ENCODE measurements at places on chromosomes 2 and 18.

DNA sequence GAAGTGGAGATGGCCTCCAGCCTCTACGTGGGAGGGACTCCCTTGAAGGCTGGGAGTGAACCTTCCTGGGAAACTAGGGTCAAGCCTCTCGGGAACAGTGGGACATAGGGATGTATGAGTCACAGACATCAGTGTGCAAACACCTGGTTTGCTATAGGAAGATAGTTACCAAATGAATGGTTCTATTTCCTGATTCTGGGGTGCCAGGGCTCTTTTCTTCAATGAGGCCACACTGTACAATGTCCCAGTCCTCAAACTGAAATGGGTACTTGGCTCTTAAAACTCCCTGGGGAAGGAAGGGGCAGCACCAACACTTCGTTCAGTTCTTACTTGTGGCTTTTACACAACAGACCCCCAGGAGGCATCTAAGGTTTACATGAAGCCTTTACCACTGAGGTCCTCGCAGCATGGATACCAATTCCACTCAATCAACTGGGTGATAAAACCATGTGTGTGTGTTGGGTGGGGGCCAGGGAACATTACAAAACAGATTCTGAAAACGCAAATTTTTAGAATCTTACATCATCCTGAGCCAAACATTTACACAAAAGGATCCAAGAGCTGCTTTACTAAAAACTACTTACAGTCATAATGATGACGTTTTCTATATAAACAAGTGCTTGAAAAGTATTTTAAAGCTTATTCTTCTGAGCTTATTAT is 10.4 kb downstream of the ERFE start:
- no peak for DNase-seq
- H3K27me3 ChIP-seq, result peaks cover 18% of the 10 kb centered on the region
- H3K27ac ChIP-seq, result no peak overlapping the region
- H3K4me3 ChIP-seq, result no peak overlapping the region

GRCh38 chr18:41906528-41907146 is 48.4 kb upstream of the PIK3C3 start:
- H3K27ac ChIP-seq, result no peak overlapping the region
- no peak for DNase-seq
- H3K27me3 ChIP-seq, result peaks cover 6% of the 10 kb centered on the region

- H3K4me3 ChIP-seq, result no peak overlapping the region
- no peaks in the 10 kb centered on the region for H3K27me3 ChIP-seq
- no peaks in the 10 kb centered on the region for H3K36me3 ChIP-seq
- H3K4me1 ChIP-seq, result peaks cover 21% of the 10 kb centered on the region
Measured at GRCh38 chr2:45909677-45910191, 258.3 kb downstream of the PRKCE start.

GRCh38 chr2:205901491-205901890 is 184.5 kb downstream of the INO80D start:
- H3K4me3 ChIP-seq, result no peak overlapping the region
- peaks cover 13% of the 10 kb centered on the region for H3K27me3 ChIP-seq
- no peak for DNase-seq
- H3K36me3 ChIP-seq, result no peaks in the 10 kb centered on the region

GRCh38 chr2:144358374-144358964 is 161.4 kb downstream of the ZEB2 start:
- H3K36me3 ChIP-seq, result no peaks in the 10 kb centered on the region
- peak overlapping the region; percentile 73 for H3K27ac ChIP-seq
- H3K27me3 ChIP-seq, result peaks cover 3% of the 10 kb centered on the region
- no peak for DNase-seq
- H3K4me1 ChIP-seq, result peaks cover 14% of the 10 kb centered on the region

DNA sequence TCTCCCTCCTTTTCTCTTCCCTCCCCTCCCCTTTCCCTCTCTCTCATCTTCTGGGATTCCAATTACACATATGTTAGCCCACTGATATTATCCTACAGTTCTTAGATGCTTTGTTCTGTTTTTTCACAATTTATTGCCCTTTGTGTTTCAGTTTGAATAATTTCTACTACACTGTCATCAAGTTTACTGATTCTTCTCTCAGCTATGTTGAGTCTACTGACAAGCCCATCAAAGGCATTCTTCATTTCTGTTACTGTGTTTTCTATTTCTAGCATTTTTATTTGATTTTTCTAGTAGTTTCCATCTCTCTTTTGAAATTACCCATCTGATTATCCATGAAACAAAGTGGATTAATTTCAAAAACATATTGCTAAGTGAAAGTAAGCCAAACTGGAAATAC is 219.6 kb downstream of the TNS1 start:
- H3K36me3 ChIP-seq, result peaks cover 5% of the 10 kb centered on the region
- DNase-seq, result no peak
- no peak overlapping the region for H3K4me3 ChIP-seq
- H3K27ac ChIP-seq, result no peak overlapping the region

GRCh38 chr18:57075716-57076400 is 71.0 kb upstream of the BOD1L2 start:
- H3K4me1 ChIP-seq, result no peaks in the 10 kb centered on the region
- no peak for DNase-seq
- H3K4me3 ChIP-seq, result no peak overlapping the region
- no peaks in the 10 kb centered on the region for H3K36me3 ChIP-seq
- no peak overlapping the region for H3K27ac ChIP-seq
- H3K27me3 ChIP-seq, result peaks cover 67% of the 10 kb centered on the region

DNA sequence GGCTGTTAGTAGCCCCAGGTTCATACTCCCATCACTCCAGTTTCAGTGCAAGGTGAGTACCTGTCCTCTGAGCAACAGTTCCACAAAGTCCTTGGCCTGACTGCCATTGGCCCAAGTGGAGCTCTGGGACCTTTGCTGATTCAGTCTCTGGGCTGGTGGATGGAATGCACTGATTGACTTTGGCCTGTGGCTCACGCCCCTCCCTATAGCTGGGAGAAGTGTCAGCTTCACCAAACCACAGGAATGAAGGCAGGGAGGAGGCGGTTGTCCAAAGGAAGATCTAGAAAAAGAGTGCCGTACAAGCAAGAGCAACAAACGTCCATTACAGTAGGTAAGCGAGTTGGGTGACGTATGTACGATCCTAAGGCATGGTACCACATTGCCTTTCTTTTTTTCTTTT is 34.0 kb downstream of the QPCT start:
- peaks cover 13% of the 10 kb centered on the region for H3K4me1 ChIP-seq
- H3K27ac ChIP-seq, result peak overlapping the region; percentile 33
- H3K27me3 ChIP-seq, result peaks cover 5% of the 10 kb centered on the region

- H3K4me1 ChIP-seq, result peaks cover 2% of the 10 kb centered on the region
- no peak overlapping the region for H3K27ac ChIP-seq
- H3K4me3 ChIP-seq, result no peak overlapping the region
- no peak for DNase-seq
- no peaks in the 10 kb centered on the region for H3K27me3 ChIP-seq
Measured at GRCh38 chr18:35247412-35248249, 6.8 kb downstream of the ZNF397 start.

- peaks cover 5% of the 10 kb centered on the region for H3K27me3 ChIP-seq
- DNase-seq, result no peak
- no peaks in the 10 kb centered on the region for H3K4me1 ChIP-seq
- H3K27ac ChIP-seq, result no peak overlapping the region
- no peak overlapping the region for H3K4me3 ChIP-seq
Measured at GRCh38 chr18:69636529-69637301, 236.0 kb downstream of the DOK6 start.

DNA sequence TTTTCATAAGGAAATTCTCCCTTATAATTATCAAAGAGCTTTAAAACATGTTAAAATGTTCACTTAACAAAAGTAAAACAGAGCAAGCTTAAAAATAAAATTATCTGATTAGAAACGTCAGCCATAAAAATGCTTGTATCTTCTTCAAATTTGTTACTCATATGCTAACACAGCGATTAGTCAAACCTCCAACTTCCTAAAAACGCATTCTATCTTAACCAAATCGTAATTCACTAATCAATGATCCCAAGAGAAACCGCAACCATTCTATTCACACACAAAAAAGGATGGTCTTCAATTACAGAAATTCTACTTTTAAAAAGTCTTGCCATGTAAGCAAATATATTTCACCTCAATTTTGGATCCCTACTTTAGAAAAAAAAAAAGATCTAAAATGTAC is 1.9 kb downstream of the STK17B start:
- no peak for DNase-seq
- H3K27me3 ChIP-seq, result peaks cover 19% of the 10 kb centered on the region
- H3K36me3 ChIP-seq, result no peaks in the 10 kb centered on the region
- H3K4me3 ChIP-seq, result peak overlapping the region; percentile 99
- H3K4me1 ChIP-seq, result peaks cover 27% of the 10 kb centered on the region

DNA sequence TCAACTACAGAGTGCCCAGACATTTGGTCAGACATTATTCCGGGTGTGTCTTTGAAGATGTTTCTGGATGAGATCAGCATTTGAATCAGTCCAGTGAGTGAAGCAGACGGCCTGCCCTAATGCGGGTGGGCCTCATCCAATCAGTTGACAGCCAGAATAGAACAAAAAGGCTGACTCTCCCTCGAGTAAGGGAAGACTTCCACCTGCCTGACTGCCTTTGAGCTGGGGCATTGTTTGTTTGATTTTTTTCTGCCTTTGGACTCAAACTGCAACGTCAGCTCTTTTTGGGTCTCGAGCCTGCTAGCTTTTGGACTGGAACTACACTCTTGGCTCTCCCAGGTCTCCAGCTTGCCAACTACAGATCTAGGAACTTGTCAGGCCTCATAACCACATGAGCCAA is 111.7 kb upstream of the AGAP1 start:
- H3K27ac ChIP-seq, result no peak overlapping the region
- H3K4me3 ChIP-seq, result no peak overlapping the region
- no peaks in the 10 kb centered on the region for H3K36me3 ChIP-seq
- H3K27me3 ChIP-seq, result peaks cover 5% of the 10 kb centered on the region
- no peaks in the 10 kb centered on the region for H3K4me1 ChIP-seq

DNA sequence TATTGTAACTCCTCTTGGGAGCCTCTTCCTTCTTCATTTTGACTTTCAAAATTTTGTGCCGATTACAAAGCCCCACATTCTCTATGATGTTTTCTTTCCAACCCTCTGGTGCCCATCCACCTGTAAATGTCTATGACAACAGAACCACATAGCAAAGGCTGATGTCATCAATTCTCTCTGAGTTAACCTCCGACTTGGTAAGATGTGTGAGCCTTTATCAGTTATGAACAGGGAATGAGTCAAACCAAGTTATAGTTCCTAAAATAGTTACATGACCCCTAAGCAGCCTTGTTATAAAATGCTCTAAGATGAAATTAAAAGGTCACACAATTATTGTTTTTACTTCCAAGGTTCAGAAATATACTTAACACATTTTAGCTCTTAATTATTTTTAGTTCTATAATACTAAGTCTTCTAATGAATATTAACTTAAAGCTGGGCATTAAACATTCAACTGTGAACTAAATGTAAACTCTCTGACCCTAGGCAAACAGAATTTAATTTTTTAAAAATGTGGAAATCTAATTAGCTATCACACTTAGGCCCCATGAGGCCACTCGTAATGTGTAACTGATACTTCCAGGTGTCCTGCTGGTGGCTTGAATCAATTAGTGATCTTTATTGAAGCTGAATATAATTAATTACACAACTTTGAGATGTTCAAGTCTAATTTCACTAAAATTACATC is 102.3 kb upstream of the CYRIA start:
- no peak overlapping the region for H3K27ac ChIP-seq
- no peak overlapping the region for H3K4me3 ChIP-seq
- H3K27me3 ChIP-seq, result peaks cover 8% of the 10 kb centered on the region
- DNase-seq, result no peak
- no peaks in the 10 kb centered on the region for H3K36me3 ChIP-seq

- H3K27me3 ChIP-seq, result no peaks in the 10 kb centered on the region
Measured at GRCh38 chr2:67399831-67400489, 2.8 kb downstream of the ETAA1 start.

DNA sequence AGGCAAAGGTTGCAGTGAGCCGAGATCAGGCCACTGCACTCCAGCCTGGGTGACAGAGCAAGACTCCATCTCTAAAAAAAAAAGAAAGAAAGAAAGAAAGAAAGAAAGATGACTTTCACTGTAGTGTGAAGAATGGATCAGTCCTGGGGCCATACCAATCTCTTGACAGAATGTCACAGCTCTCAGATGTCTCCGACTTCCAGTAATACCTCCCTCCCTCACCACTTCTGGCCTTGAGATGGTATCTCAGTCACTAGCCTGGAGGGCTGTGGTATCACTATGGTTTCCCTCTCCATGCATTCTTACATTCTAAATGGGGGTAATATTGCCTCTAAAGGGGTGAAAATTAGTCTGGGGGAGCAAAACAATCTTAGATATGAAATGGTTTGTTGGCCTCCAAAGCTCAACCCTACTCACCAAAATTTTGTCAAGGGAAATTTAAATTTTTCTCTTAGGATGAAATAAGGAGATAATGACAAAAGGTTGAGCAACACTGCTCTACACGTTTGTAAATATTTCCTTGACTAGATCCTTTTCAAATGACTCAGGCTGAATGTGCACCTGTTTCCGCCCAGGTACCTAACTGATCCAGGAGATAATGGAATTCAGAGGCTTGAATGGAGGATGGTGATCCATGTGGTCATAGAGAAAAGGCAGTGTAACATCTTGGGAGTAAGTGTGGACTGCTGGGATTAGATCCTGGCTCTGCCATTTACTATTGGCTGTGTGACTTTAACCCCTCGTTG is 19.9 kb upstream of the SPRED2 start:
- no peak for DNase-seq
- H3K4me3 ChIP-seq, result no peak overlapping the region
- H3K27ac ChIP-seq, result peak overlapping the region; percentile 24
- no peaks in the 10 kb centered on the region for H3K4me1 ChIP-seq
- peaks cover 25% of the 10 kb centered on the region for H3K27me3 ChIP-seq

DNA sequence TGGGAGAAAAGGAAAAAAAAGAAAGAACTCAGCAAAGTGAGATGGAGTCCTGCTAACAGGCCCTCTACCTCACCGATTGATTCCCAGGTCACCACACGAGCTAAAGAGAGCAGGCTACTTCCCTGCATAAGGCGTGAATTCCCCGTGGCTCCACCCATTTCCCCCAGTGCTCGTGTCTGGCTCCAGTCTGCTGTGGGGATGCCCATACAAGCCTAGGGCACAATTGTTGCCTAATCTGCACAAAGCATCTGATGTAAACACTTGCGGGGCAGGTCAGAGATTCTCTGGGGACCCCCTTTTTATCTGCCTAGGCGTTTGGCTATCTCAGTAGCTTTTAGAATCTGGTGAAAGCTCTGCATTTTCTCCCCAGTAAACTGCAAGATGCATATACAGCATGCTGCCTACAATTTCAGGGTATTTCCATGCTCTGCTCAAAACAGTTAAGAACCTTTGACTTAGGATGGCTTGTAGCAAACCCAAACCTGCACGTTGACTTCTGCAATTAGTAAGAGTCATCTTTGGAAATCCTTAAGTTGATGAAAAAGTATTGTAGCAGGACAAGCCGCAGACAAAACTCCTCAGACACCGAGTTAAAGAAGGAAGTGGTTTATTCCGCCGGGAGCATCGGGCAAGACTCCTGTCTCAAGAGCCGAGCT is 34.8 kb downstream of the MYO3B start:
- H3K4me3 ChIP-seq, result peak overlapping the region; percentile 35
- H3K27me3 ChIP-seq, result no peaks in the 10 kb centered on the region
- H3K36me3 ChIP-seq, result no peaks in the 10 kb centered on the region
- no peak overlapping the region for H3K27ac ChIP-seq

DNA sequence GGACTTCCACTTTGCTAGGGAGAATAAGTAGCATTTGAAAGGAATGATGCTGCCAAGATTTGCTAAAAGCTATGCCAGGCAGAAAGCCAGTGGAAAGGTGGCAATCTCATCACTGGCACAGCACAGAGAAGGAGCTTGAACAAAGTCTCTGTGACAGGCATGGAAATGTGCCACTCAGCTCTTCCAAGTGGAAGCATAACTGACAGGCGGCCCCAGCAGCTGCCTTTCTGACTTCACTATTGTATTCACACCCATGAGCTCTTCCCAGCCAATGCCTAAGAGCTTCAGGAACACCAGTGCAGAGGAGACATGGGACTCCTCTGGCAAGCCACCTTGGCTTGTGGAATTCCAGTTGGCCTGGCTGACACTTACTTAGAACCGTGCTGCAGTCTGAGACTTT is 134.6 kb upstream of the REG3G start:
- no peaks in the 10 kb centered on the region for H3K27me3 ChIP-seq
- DNase-seq, result no peak
- no peaks in the 10 kb centered on the region for H3K36me3 ChIP-seq
- no peak overlapping the region for H3K4me3 ChIP-seq
- H3K27ac ChIP-seq, result no peak overlapping the region
